Cardiac septum (tissue), 1 donor: ENCODE measurements at places on chromosomes 3 and 15. TPM values are rescaled to one million over a fixed set of nuclear protein-coding genes. Genes with fewer than 3 reads are reported as not detected.

The GOLGA8G gene
- total RNA-seq = not detected

The ACAN gene
- total RNA-seq = 1.9 TPM

The ICE2 gene
- 29.7 TPM for total RNA-seq

The RBM15B gene
- total RNA-seq = 18.1 TPM

The ACTC1 gene
- total RNA-seq = 11,631 TPM

The TRH gene
- total RNA-seq = not detected

The ADGRG7 gene
- total RNA-seq = 0.13 TPM

The AZI2 gene
- 38.3 TPM for total RNA-seq

The LRRC31 gene
- total RNA-seq = not detected

The ESYT3 gene
- 2.4 TPM for total RNA-seq

The AP3B2 gene
- total RNA-seq = 0.22 TPM

- DNase-seq = no peak
These were observed 22.3 kb downstream of the CLDN1 start for GRCh38 chr3:190299969-190300368.

- peak; percentile 85 for DNase-seq
These were observed 57.8 kb upstream of the RYK start for GRCh38 chr3:134308350-134308891.

DNA sequence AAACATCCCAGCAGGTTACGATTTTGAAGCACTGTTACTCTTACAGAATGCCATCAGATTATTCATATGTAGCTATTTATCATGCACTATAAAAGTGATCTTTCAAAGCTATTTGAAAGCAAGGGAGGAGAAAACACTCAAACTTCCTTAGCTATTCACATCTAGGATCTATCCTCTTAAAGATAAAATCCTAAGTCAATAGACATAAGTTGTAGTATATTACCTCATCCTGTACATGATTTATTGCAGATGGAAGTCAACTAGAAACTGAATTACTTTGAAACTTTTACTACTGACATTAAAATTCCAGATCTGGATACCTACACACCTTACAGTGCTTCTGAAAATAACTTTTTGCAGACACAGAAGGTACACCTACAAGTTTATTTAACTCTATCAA lies 197.2 kb downstream of the MEIS2 start:
- no peak for DNase-seq

GRCh38 chr3:190330936-190331734 lies 8.9 kb upstream of the CLDN1 start:
- no peak for DNase-seq

GRCh38 chr15:42891569-42891968 lies 29.0 kb downstream of the TTBK2 start:
- DNase-seq = no peak

- DNase-seq = no peak
These were observed 53.2 kb upstream of the GATM start for GRCh38 chr15:45431511-45431910.

- no peak for DNase-seq
These were observed 57.2 kb downstream of the UBE3A start for GRCh38 chr15:25381579-25381978.

- no peak for DNase-seq
These were observed 56.3 kb upstream of the ABI3BP start for GRCh38 chr3:101049532-101049931.

GRCh38 chr3:167780214-167780883 lies 44.8 kb downstream of the SERPINI1 start:
- DNase-seq = no peak

GRCh38 chr3:38235466-38235865 lies 30.1 kb upstream of the SLC22A13 start:
- DNase-seq = no peak

- DNase-seq = no peak
These were observed 40.7 kb downstream of the OXSM start for GRCh38 chr3:25830373-25831280.

DNA sequence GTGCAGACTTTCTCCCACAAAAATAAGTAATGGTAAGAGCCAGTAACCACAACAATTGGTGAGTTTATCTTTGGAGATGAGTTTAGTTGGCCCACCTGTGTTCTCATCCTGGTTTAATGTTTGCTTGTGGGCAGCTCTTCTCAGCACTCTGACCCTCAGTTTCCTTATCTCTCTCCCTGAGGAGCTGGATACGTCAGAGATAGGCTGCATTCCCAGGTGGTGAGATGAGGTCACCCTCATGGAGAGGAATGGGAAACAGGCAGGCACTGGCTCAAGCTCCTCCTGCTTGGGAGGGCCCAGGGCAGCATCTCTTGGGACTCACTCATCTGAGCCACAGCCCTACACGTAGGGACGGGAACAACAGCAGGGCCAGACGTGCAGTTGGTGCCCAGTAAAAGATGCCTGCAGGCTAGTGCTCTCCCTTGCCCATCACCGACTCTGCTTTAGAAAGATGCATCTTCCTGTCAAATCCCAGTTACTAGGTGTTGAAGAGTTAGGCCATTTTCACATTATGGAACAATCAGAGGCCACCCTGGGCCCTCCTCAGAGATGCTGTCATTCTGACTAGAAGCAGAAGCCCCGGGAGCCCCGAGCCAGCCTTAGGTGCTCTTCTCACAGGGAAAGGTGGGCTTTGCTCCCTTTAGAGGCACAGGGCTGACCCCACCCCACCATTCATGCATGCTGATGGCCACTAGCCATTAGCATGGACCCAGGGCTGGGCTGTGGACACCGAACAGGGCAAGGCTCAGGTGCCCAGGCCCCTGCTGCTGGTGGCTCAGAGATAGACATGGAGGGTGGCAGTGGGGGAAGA lies 59.7 kb downstream of the GRIP2 start:
- no peak for DNase-seq

- DNase-seq = no peak
These were observed 258.7 kb upstream of the TPRG1 start for GRCh38 chr3:188913084-188913483.
